CD4-positive, alpha-beta memory T cell (primary cell): ENCODE measurements at places on chromosomes 12 and 14.

GRCh38 chr14:73239393-73240241 is 2.3 kb downstream of the PAPLN start:
- H3K27me3 ChIP-seq, result peaks cover 13% of the 10 kb centered on the region
- H3K36me3 ChIP-seq, result no peaks in the 10 kb centered on the region
- H3K27ac ChIP-seq, result no peak overlapping the region
- H3K4me3 ChIP-seq, result no peak overlapping the region
- DNase-seq, result no peak

GRCh38 chr12:11917501-11917900 is 153.2 kb upstream of the BCL2L14 start:
- H3K4me3 ChIP-seq, result no peak overlapping the region
- peaks cover 2% of the 10 kb centered on the region for H3K4me1 ChIP-seq

DNA sequence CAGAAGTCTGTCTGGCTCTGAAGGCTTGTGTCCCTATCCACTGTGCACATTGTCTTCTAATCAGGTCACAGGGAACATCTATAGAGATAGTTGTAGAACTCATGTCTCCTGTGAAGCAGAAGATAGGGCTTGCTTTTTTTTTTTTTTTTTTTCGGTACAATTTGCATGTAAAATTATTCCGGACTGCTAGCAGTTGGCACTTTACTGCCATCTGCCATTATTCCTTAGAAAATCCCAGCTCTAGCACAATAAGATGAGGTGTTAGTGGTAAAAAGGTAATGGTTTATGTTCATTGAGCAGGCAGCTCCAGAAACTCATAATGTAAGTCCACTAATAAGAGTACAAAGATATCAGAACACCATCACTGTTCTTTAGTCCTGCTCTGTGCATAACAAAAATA is 8.7 kb downstream of the MYRFL start:
- no peaks in the 10 kb centered on the region for H3K4me1 ChIP-seq
- H3K4me3 ChIP-seq, result no peak overlapping the region
- no peaks in the 10 kb centered on the region for H3K27me3 ChIP-seq
- DNase-seq, result no peak

DNA sequence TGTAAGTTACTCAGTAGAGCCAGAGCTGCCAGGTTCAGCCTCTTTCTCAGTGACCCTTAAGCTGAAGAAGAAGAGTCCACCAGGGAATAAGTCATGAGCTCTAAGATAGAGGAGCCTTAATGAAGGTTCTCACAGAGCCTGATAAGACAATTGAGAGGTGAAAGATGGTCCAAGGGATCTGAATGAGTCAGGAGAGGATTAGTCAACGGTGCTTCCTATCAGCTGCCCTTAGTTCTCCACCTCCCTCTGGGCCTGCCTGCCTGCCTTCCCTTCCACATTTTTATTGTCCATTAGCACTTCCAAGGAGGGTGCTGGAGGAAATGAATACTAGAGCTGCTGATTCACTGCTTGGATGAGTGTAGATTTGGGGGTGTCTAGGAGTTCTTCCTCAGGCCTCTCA is 161.7 kb upstream of the RMST start:
- no peaks in the 10 kb centered on the region for H3K36me3 ChIP-seq
- H3K27ac ChIP-seq, result no peak overlapping the region
- H3K4me3 ChIP-seq, result no peak overlapping the region
- no peaks in the 10 kb centered on the region for H3K27me3 ChIP-seq
- DNase-seq, result no peak

- H3K27me3 ChIP-seq, result no peaks in the 10 kb centered on the region
- H3K36me3 ChIP-seq, result no peaks in the 10 kb centered on the region
- no peak overlapping the region for H3K27ac ChIP-seq
- no peak overlapping the region for H3K4me3 ChIP-seq
- no peaks in the 10 kb centered on the region for H3K4me1 ChIP-seq
Observed at GRCh38 chr14:79352076-79352630, 859.2 kb downstream of the DIO2 start.

- no peak for DNase-seq
- no peaks in the 10 kb centered on the region for H3K36me3 ChIP-seq
- H3K4me3 ChIP-seq, result no peak overlapping the region
- H3K27ac ChIP-seq, result no peak overlapping the region
Observed at GRCh38 chr14:94337274-94337673, 14.1 kb upstream of the SERPINA6 start.

DNA sequence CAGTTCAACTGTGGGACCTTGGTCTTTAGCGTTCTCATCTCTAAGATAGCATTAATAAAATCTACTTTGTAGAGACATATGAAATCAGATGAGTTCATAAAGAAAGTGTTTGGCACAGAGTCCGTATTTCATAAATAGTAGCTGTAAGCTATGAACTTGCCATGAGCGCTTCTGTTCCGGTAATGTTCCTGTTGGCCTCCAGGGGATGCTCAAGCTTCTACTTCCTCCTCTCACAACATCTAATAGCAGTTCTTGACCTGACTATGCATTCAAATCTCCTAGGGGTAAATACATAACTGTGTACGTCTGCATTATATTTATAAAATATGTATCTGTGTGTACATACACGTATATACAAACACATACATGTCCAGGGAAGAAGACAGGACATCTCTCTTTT is 288.2 kb upstream of the TMPO start:
- no peak for DNase-seq
- no peaks in the 10 kb centered on the region for H3K27me3 ChIP-seq
- H3K4me1 ChIP-seq, result no peaks in the 10 kb centered on the region

DNA sequence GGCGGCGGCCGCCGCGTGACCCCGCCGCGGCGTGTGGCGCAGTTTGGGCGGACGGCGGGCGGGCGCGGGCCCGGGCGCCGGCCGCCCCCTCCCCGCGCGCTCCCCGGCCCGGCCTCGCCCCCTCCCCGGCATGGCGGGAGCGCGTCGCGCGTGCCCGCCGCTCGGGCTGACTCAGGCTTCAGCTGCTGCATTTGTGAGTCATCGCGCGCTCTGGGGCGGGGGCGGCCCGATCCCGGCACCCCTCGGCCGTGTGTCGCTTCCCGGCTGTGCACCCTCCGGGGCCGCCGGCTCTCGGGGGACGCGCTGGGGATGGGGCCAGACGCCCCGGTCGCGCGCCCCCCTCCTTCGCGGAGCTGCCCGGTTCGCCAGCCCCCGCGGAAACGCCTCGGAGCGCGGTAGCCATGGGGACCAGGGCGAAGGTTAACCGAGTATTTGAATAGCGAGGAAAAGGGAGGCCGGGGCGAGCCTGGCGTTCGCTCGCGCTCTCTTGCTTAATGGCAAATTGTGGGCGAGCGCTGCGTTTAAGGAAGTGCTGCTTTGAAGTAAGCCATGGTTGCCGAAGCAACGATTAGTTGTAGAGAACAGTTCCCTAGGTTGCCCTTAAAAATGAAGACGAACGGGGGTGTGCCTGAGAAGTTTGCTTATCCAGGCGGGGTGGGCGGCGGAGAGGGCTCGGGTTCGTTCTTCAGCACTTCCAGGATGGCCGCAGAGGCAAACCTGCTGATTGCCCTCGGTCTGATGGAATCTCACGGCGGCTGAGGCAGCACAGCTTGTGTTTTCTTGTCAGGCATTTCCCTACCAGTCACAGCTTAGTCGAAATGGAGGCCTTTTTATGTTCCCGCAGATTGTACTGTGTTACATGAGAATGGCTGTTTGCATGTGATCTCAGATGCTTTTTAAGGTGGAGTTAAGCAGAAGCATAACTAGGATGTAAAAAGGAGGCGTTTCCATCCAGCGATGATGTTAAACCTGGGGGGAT is 896 bp downstream of the EIF5 start:
- H3K4me3 ChIP-seq, result peak overlapping the region; percentile 72
- no peaks in the 10 kb centered on the region for H3K27me3 ChIP-seq
- peak overlapping the region; percentile 93 for H3K27ac ChIP-seq
- peaks cover 49% of the 10 kb centered on the region for H3K36me3 ChIP-seq
- peak; percentile 83 for DNase-seq
- peaks cover 46% of the 10 kb centered on the region for H3K4me1 ChIP-seq

GRCh38 chr12:52246720-52247621 is 13.9 kb downstream of the KRT7 start:
- no peaks in the 10 kb centered on the region for H3K36me3 ChIP-seq
- H3K4me3 ChIP-seq, result no peak overlapping the region
- H3K27ac ChIP-seq, result no peak overlapping the region
- peaks cover 26% of the 10 kb centered on the region for H3K4me1 ChIP-seq
- H3K27me3 ChIP-seq, result no peaks in the 10 kb centered on the region

- H3K27ac ChIP-seq, result no peak overlapping the region
- DNase-seq, result no peak
- no peak overlapping the region for H3K4me3 ChIP-seq
- H3K27me3 ChIP-seq, result no peaks in the 10 kb centered on the region
- no peaks in the 10 kb centered on the region for H3K4me1 ChIP-seq
Observed at GRCh38 chr12:31521964-31522363, 69.0 kb downstream of the DENND5B start.

DNA sequence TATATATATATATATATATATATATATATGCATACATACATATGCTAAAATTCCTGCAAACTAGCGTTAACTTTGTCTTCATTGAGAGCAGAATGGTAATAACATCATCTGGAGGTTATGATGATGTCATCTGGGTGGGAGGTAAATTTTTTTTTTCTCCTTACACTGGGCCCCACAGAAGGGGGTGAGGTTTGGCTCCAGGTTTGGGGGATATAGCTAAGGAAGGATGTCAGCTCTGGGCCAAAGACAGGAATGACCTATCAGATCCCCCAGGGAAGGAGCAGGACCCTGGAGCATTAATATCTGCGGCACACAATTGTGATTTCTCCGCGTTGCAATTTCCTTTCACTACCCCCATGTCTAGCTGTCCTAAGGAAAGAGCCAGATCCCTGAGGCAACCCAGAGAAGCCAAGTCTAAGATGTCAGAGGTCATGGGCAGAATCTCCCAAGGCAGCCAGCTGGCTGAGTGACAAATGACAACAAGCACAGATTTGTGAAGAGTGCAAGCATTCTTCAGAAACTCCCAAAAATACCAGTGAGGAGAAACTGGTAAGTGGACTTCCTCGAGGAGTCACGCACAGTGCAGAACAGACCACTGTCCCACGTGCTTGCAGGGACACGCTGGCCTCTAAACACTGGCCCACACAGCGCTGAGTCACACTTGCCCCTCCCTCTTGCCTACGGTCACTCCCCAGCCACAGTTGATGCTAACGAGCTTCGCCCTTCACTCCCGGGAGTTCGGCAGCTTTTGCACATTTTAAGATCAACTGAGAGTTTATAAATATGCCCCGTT is 9.9 kb downstream of the UBC start:
- peaks cover 11% of the 10 kb centered on the region for H3K4me1 ChIP-seq
- no peak overlapping the region for H3K27ac ChIP-seq
- no peaks in the 10 kb centered on the region for H3K36me3 ChIP-seq
- no peak for DNase-seq

GRCh38 chr12:111519083-111519482 is 80.0 kb downstream of the ATXN2 start:
- H3K4me1 ChIP-seq, result no peaks in the 10 kb centered on the region
- no peak overlapping the region for H3K4me3 ChIP-seq
- no peak for DNase-seq
- peaks cover 39% of the 10 kb centered on the region for H3K36me3 ChIP-seq

DNA sequence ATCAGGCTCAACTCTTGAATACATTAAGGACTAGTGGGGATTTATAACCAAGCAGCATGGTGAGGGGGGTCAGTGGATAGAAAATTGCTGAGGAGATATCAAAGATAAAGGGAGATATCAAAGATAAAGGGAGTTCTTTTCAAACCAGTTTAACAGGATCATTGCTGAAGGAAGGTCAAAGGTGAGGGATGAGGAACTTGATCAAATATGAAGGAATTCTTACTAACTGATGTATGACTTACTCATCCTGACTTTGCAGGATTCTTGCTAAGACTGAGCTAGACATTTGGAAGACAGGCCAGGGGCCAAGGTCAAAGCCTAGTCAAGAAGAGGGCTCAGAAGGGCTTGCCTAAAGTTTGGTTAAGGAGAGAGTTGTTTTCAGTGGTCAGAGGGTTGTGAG is 4.8 kb downstream of the ABHD4 start:
- peaks cover 29% of the 10 kb centered on the region for H3K36me3 ChIP-seq
- no peak for DNase-seq
- H3K4me3 ChIP-seq, result no peak overlapping the region
- no peaks in the 10 kb centered on the region for H3K27me3 ChIP-seq
- no peak overlapping the region for H3K27ac ChIP-seq

- no peaks in the 10 kb centered on the region for H3K27me3 ChIP-seq
- H3K27ac ChIP-seq, result no peak overlapping the region
- DNase-seq, result no peak
- no peaks in the 10 kb centered on the region for H3K4me1 ChIP-seq
- H3K4me3 ChIP-seq, result no peak overlapping the region
- peaks cover 16% of the 10 kb centered on the region for H3K36me3 ChIP-seq
Observed at GRCh38 chr12:71787580-71787979, 32.9 kb downstream of the RAB21 start.

- no peaks in the 10 kb centered on the region for H3K4me1 ChIP-seq
- DNase-seq, result no peak
- no peaks in the 10 kb centered on the region for H3K36me3 ChIP-seq
- no peak overlapping the region for H3K4me3 ChIP-seq
- H3K27ac ChIP-seq, result no peak overlapping the region
Observed at GRCh38 chr12:119843100-119843499, 34.0 kb downstream of the CIT start.

DNA sequence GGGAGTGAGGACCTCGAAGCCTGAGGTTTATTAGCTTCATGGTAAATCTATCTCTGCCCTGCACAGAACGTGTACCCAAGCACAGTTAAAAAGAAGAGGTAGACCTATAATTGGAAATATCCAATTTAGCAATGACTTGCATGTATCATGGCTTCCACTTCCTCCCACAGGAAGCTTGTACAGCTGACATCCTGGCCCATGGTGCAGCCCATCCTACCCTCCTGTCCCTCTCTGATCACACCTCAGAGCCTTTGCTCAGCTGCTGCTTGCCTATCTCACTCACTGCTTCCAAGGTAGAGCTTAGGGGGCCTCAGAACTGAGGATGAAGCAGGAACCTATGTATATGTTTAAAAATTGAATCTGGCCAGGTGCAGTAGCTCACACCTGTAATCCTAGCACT is 4.3 kb upstream of the BCDIN3D start:
- H3K36me3 ChIP-seq, result no peaks in the 10 kb centered on the region
- no peak overlapping the region for H3K27ac ChIP-seq
- H3K4me1 ChIP-seq, result peaks cover 22% of the 10 kb centered on the region
- H3K4me3 ChIP-seq, result no peak overlapping the region
- H3K27me3 ChIP-seq, result peaks cover 3% of the 10 kb centered on the region

- H3K4me1 ChIP-seq, result no peaks in the 10 kb centered on the region
- no peaks in the 10 kb centered on the region for H3K27me3 ChIP-seq
- H3K36me3 ChIP-seq, result no peaks in the 10 kb centered on the region
- DNase-seq, result no peak
Observed at GRCh38 chr12:47868552-47869031, 36.2 kb downstream of the VDR start.

DNA sequence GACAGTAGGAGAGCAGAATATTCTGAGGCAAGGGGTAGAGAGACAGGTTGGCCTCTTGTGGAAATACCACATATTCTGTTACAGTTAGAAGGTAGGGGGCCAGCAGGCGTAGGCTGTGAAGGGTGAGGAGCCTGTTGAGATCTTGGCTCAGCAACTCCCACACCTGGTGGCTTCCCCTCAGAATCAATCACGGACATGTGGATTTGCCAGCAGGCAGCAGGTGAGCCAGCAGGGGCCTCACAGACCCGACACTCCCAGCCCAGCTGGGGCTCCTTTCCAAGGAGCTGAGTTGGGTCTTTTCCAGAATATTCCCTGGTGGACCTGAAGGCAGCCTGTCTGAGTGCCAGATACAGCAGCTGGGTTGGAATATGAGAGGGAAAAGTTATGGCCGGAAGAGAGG is 150.0 kb upstream of the CRY1 start:
- H3K4me1 ChIP-seq, result no peaks in the 10 kb centered on the region
- H3K36me3 ChIP-seq, result no peaks in the 10 kb centered on the region
- no peak overlapping the region for H3K27ac ChIP-seq
- H3K27me3 ChIP-seq, result peaks cover 3% of the 10 kb centered on the region
